ENCODE measurements at places on chromosomes 2 and 18.
A peak's percentile ranks its signal among the peaks of the same experiment; 100 is the strongest.

DNA sequence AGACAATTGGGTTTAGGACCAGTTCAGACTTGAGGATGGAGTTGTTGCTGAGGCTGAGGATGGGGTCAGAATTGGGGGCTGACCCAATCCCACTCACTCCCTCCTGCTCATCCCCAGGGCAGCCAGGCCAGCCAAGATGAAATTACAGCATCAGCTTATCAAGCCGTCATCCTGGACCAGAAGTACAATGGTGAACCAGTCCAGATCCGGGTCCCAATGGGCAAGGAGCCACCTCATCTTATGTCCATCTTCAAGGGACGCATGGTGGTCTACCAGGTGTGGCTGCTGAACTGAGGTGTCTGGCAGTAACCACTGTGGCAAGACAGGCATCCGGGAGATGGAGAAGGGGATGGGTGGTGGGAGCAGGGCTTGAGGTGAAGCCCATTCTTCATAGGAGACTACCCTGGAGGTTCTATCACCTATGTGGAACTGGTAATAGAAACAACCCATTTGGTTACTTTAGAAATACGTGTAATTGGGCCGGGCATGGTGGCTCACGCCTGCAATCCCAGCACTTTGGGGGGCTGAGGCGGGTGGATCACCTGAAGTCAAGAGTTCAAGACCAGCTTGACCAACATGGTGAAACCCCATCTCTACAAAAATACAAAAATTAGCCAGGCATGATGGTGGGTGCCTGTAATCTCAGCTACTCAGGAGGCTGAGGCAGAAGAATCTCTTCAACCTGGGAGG lies 13.9 kb downstream of the VIL1 start:
- no peak for DNase-seq

DNA sequence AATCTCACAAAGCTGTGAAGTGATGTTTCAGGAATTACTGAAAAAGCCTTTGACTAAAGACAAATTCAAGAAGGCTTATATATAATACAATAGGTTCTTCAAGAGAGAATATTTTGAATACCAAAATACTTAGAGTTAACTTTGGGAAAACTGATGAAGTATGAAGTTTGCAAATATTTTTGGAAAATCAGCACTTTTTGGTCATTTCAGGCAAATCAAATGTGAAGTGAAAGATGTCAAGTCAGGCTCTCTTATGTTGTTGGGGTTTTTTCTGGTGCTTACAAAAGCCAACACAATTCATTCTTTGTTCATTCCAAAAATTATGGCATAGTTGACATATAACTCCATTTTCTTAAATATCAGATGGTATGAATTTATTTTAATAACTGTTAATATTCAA lies 14.7 kb upstream of the ASNSD1 start:
- DNase-seq = no peak

- peak; percentile 38 for DNase-seq
Observed at GRCh38 chr2:120287183-120288015, 34.7 kb downstream of the RALB start.

GRCh38 chr2:66679442-66679841 lies 244.5 kb downstream of the MEIS1 start:
- no peak for DNase-seq

- DNase-seq = no peak
Observed at GRCh38 chr18:58966005-58966677, 101.5 kb downstream of the ZNF532 start.

GRCh38 chr18:8519102-8519501 lies 90.1 kb upstream of the RAB12 start:
- no peak for DNase-seq

DNA sequence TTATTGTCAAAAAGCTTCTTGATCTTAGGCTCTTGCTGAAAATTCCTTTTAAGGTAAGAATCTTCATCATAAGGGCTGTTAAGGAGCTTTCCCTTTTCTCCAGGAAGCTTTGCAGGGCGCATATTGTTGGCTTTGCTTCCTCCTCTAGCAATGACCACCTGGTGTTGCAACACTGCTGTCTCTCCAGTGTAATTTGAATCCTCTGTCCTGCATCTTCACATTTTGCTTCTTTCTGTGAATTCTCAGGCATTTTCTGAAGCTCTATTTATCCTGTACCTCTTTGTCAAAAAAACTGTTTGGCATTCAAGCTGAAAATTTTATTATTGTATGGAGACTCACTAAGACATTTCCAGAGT lies 533.1 kb upstream of the CHAC2 start:
- DNase-seq = no peak

- no peak for DNase-seq
Observed at GRCh38 chr18:38243291-38243690, 677.7 kb upstream of the CELF4 start.

- no peak for DNase-seq
Observed at GRCh38 chr2:165237056-165237455, 2.2 kb upstream of the SCN2A start.

- no peak for DNase-seq
Observed at GRCh38 chr2:52732849-52733395, 1034.7 kb upstream of the CHAC2 start.

DNA sequence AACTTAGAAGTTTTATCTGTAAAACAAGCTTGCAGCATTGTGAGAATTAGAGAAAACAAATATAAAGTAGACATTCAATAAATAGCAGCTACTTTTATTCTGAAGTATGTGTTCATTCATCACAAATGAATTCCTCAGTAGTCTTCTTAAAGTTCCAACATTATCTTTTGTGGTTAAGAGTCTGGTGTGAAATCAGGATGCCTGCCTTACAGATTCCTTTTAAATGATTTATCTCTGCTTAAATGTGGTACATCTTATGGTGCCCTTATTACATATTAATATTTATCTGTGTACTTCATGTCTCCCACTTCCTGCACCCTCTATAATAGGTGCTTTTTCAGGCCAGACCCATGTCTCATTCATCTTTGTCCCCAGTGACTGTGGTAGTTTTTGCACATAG lies 595.0 kb downstream of the STK39 start:
- DNase-seq = no peak

- no peak for DNase-seq
Observed at GRCh38 chr18:57813245-57813644, 10.1 kb upstream of the ATP8B1 start.

DNA sequence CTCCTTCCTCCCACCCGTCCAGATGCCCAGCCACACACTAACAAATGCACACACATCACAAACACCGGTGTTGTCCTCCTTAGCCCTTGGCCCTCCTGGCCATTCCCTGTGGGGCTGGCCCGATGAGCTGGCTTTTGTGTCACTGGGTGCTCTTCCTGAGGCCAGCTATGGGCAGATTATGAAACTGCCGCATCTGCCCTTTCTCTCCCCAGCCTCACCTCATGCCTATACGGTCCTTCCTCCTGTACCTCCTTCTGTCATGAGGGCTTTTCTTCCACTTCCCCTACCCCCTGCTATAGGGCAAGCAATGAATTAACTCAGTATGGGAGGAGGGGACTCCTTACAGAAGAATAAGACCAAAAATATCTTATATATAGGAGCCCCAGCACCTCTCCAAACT lies 10.3 kb upstream of the INO80C start:
- no peak for DNase-seq

DNA sequence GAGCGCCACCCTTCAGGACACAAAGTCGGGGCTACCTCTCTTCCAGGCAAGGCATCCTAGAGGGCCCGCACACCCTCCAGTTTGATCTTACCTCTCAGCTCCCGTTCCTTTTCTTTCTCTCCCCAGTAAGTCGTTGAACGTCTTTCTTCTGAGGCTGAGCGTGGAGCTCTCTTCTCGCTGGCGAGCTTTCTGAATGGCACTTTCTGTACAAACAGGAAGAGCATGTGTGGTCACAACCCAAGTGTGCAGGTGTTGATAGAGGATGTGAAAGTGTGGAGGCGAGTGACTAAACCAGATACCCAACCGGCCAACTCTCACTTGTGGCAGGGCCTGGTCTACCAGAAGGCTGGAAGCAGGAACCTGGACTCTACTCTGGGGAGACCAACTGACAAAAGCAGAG lies at the start of gene AFF3:
AFF3 (minus strand) TSS at position 198 of the 400 bp plus-strand sequence. CDS start 38,136 bp downstream, outside the sequence.
- DNase-seq = no peak

DNA sequence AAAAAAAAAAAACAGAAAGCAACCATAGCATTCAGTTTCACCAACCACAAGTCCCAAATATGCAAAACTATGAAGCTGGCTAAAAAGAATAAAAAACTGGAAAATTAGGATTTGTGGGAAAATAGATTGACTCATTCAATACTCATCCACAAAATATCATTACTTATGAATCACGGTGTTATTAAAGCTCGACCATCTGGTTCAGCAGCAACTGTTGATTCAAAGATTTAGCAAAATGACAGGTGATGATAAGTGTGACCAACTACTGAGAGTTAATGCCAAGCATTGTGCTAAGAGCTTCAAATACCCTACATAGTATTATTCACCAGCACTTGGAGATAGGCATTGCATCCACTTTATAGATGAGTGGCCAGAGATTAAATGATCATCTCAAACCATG lies 26.2 kb upstream of the XDH start:
- DNase-seq = no peak

DNA sequence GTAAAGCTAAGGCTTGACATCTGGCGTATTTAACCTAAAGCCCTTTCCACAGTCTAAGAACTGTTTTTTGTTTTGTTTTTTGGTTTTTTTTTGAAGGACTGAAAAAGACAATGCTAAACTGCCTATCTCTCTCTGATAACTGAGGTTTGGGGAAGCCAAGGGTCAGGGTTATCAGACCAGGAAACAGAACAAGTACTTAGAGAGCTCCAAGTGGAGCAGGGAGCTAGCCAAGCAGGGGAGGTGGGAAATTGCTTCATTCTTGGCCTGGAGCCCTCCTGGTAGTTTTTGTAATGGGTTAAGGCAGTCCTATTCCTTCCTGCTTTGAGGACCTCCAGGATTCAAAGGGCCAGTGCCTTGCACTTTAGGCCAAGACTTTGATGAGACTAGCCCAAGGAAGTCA lies 154.3 kb upstream of the LTBP1 start:
- no peak for DNase-seq

DNA sequence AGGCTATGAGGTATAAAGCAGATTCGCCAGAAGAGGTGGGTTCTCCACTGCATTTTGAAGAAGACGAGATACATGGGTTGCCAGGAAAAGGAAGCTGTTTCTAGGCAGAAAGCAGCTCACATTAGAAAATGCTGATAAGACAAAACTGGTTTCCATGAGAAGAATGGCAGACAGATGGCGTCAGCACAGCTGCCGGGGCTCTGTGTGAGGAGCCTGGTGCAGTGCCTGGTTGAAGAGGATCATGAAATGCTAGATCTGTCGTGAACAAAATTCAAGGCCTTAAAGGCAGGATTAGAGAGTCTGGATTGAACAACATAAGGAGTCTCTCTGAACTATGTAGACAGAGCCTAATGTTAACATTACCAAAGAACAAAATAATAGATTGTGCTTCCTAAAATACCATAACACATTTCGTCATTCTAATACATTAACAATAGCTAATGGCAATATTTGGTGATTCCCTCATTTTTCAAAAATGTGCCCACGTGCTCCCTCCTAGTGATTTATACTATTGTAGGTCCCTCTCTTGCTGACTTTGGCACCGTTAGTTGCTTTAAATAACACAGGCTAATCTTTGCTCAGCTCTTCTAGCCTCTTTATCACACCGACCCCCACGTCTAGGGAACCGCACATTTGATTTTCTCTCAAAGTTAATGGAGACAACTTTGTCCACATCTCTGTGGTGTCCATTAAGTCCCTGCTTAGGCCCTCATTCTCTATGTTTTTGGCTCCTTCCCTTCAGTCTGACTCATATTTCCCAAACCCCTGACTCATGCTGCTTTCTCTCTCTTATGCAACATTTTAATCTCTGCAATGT lies 38.2 kb downstream of the EFEMP1 start:
- no peak for DNase-seq

All from small intestine (tissue), 16 donors.